Activated naive CD8-positive, alpha-beta T cell treated with anti-CD3 and anti-CD28 coated beads, Interleukin-2, amount 10 ng/mL, durations not matched to agents 7 days and 5 days (primary cell): ENCODE measurements at places on chromosomes 7 and 10. TPM values are rescaled to one million over a fixed set of nuclear protein-coding genes. Genes with fewer than 3 reads are reported as not detected.

GRM3 gene
- not detected for total RNA-seq

GRCh38 chr10:44845361-44846175, 65.6 kb upstream of the TMEM72 start:
- DNase-seq: no peak

GRCh38 chr10:95407546-95407945, 116.7 kb upstream of the PDLIM1 start:
- DNase-seq: no peak

GRCh38 chr7:52074912-52075311, 758.3 kb upstream of the COBL start:
- DNase-seq: no peak

DNA sequence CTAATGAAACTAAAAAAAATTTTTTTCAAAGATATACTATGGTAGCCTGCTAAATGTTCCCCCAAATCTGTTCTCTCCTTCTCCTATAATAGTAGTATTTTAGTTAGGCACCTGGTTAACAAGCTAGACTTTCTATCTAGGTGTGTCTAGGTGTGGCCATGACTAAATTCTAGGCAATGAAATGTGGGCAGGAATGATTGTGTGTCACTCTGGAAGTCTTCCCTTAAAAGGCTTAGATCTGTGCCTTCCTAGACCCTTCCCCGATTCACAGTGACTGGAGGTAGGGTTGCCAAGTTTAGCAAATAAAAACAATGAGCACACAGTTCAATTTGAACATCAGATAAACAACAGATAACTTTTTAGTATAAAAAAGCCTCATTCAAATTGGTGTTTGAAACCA, 8.3 kb upstream of the ARHGAP21 start:
- DNase-seq: no peak

GRCh38 chr10:101690461-101690860, 4.5 kb downstream of the FBXW4 start:
- no peak for DNase-seq

- no peak for DNase-seq
These were observed 47.6 kb downstream of the STK17A start for GRCh38 chr7:43630482-43630881.

GRCh38 chr10:66828957-66829356, 96.9 kb upstream of the LRRTM3 start:
- no peak for DNase-seq
